ENCODE measurements at places on chromosomes 5 and 9. TPM values are rescaled to one million over a fixed set of nuclear protein-coding genes. Genes with fewer than 3 reads are reported as not detected.

The SLC34A3 gene
- 1.4 TPM for total RNA-seq

- DNase-seq = no peak
Measured at GRCh38 chr9:36937951-36938350, 96.1 kb downstream of the PAX5 start.

The FIBCD1 gene
- 4.1 TPM for total RNA-seq

GRCh38 chr9:82732928-82733327, 330.0 kb downstream of the RASEF start:
- no peak for DNase-seq

- no peak for DNase-seq
Measured at GRCh38 chr5:121415270-121415669, 436.4 kb upstream of the FTMT start.

DNA sequence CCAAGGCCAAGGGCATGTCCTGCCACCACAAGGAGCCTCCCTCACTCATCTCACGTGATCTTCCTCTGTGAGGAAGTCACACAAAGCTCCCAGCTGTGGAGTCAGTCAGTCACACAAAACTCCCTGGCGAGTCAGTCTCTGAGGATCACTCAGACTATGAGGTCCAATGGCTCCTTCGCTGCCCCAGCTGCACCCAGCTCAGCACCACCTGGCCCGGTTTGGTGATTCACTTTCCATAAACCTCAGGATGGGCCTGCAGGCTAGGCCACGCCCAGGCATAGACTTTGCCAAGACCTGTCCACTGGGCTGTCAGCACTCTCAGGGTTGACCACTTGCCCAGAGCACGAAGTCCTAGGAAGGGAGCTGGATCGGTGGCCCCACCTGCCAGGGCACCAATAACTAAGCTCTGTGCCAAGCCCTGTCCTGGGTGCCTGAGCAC, 233.8 kb downstream of the HSPA4 start:
- DNase-seq = peak; percentile 84

The ARAP3 gene
- total RNA-seq = 28.0 TPM

The IFNA21 gene
- total RNA-seq = not detected

DNA sequence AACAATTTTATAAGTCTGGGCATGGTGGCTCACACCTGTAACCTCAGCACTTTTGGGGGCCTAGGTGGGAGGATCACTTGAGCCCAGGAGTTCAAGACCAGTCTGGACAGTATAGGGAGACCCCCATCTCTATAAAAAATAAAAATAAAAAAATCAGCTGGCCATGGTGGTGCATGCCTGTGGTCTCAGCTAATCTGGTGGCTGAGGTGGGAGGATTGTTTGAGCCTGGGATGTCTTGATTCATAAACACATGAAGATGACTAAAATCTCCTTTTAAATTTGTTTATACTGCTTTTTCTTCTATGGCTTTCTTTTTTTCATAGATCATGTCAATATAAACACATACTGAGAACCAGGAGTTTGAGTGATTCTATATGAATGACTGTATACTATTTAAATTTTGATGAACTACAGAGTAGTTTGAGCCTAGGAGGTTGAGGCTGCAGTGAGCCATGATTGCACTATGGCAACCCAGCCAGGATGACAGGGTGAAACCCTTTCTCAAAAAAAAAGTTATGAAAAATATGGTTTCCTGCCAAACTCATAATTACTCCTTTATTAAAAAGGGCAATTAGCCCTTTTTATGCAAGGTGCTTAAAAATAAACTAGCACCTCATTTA, 14.2 kb downstream of the RIC1 start:
- no peak for DNase-seq

The GABRA6 gene
- total RNA-seq = not detected

DNA sequence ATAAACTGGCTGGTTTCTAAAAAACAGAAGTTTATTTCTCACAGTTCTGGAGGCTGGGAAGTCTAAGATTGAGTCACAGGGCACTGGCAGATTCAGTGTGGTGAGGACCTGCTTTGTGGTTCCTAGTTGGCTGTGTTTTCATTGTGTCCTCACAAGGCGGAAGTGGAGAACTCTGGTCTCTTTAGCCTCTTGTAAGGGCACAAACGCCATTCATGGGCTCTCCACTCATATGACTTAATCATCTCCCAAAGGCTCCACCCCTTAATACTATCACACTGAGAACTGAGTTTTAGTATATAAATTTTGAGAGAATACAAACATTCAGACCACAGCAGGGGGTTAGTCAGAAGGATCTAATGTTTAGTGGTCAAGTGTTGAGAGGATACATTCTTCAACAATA, 208.2 kb downstream of the SEC61B start:
- DNase-seq = no peak

The FOXD4L6 gene
- total RNA-seq = 0.20 TPM

GRCh38 chr9:79574781-79575180, 3.0 kb downstream of the TLE4 start:
- DNase-seq = no peak

The PLPP7 gene
- total RNA-seq = not detected

- DNase-seq = peak; percentile 69
Measured at GRCh38 chr5:171418982-171419687, at the start of gene FGF18. TSS of gene FGF18 (plus strand) at chr5:171419647. CDS start at chr5:171420200, 553 bp downstream.

- no peak for DNase-seq
Measured at GRCh38 chr5:85182344-85182743, 797.7 kb upstream of the EDIL3 start.

The LRRC19 gene
- total RNA-seq = not detected

DNA sequence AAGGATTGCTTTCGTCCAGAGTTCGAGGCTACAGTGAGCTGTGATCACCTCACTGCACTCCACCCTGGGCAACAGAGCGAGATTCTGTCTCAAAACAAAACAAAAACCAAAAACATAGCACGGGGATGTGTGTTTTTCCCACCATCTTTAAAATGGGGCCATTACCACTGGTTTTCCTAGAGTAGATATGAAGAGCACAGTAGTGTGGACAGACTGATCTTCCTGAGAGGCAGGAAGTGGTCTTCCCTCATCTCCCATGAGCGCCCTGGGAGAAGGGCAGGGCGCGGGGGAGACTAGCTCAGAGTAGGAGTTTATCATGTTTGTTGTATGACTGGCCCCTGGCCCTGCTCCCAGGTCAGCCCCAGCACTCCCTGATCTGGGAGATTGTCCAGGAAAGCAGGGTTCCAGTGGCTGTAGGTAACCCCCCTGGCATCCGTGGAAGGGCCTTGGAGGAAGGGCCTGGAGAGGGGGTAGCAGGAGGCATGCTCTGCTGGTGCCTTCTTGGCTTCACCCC, 2.3 kb downstream of the SUSD3 start:
- DNase-seq = no peak

DNA sequence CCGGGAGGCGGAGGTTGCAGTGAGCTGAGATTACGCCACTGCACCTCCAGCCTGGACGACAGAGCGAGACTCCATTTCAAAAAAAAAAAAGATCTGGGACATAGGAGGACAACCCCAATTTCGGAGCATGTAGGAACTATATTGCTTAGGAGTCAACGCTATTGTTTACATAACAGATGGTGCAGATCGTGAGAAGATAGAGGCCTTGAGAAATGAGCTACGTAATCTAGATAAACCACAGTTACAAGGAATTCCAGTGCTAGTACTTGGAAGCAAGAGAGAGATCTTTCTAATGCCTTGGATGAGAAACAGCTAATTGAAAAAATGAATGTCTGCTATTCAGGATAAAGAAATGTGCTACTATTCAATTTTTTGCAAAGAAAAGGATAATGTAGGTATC, 20.3 kb downstream of the TBC1D2 start:
- DNase-seq = no peak

- no peak for DNase-seq
Measured at GRCh38 chr9:37007295-37007694, 26.8 kb downstream of the PAX5 start.

The ZDHHC11B gene
- not detected for total RNA-seq

DNA sequence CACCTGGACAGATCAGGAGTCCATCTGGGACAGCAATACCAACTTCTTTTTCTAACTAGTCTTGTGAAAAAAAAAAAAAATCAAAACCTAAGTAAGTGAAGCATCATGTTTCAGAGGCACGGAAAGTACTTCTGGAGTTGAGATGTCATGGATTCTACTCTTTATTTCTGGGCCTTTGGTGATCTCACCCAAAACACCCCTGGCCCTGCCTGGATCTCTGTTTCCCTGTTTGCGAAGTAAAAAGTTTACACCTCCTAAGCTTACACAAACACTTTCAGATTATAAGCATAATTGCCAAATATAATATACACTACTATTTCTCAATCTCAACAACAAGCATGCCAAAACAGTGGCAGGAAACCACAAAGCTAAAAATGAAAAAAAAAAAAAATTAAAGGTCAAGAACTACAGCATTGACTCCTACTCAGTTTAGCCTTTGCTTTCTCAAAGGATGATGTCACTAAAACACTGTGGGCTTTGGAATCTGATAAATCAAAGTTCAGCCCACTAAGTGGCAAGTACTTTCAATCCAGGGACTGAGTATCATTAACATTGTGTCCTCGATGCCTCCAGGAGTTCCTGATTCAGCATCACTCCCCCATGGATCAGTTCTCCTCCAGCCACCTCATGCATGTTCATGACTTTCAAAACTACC, 291.9 kb downstream of the NFIB start:
- DNase-seq = no peak

- no peak for DNase-seq
Measured at GRCh38 chr9:84742261-84742660, 72.7 kb downstream of the NTRK2 start.
